ENCODE measurements at places on chromosomes 16 and 17.

- no peak for DNase-seq
Measured at GRCh38 chr17:13337864-13338371, 263.8 kb downstream of the HS3ST3A1 start.

DNA sequence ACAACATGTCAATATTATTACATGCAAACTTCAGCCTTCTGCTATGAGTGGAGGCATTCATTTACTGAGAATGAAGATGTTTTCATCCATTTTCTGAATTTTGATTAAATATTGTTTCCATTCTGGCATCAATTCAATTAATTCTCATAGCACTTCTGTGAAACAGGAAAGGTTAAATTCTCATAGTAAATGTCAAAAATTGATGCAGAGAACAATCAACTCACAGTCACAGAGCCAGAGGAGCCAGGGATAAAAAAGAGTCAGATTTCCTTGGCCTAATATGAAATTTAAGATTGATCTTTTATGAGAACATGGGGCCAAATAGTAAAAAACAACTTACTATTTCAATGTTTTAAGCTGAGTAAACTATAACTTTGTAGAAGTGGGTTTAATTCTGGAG lies 183.8 kb upstream of the AXIN2 start:
- DNase-seq = no peak

DNA sequence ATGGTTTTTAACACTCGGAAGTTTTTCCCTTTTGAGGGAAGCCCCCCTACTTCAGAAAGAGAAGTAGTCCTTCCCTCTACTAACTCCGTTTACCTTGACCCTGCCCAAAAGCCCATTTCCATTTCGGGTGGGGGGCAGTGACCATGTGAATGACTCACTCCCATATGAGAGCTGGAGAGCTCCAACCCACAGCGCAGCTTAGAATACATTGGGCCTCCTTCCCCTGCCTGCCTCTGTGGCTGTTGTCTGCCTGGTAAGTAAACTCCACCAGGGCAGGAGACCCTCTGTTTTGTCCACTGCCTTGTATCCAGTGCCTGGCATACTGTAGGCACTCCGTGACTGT lies 985 bp downstream of the SGSM2 start:
- no peak for DNase-seq

GRCh38 chr16:46753015-46753414 lies 4.9 kb upstream of the MYLK3 start:
- DNase-seq = no peak

DNA sequence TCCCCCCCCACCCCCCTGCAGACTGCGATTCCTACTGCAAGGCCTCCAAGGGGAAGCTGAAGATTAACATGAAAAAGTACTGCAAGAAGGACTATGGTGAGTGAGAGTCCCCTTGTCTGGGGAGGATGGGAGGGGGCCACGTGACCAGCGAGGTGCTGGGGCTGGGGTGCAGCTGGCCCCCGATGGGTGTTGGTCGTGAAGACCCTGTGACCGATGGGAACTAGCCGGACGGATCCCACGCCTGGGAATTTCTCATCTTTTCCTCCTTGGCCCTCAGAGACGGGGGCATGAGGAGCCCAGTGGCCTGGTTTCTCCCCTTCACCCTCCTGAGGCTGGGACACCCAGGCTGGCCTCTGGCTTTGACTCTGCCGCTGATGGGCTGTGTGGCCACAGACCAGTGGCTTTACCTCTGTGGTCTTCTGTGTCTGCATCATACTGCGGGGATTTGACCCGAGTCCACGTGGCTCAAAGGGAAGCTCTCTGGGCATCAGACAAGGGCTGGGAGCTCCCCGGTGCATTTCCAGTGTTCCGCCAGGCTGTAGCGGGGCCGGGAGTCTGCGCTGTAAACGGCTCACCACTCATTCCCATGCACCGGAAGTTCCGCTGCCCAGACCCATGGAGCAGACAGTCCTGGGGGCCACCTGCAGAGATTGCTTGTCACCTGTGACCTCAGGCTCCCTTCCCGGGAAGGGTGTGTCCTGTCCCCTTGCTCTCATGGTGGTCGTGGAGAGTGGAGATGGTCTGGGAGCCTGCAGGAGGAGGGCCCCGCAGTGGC lies 200.0 kb downstream of the NTN1 start:
- no peak for DNase-seq

DNA sequence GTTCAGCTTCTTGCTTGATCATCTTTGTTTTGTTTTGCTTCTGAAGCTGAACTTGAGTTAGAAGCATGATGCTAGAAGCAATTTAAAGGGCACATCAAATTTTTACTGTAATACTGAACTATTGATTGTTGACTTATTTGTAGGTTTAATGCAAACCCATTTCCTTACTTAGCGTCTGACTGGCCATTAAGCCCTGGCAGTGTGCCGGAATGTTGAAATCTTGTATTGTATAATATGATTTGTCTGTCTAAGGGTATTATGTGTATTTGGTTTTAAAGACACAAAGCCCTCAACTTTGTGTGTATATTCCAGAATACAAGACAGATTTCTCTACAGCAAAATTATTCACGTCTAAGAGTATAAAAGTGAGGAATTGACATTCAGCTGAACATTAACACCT lies 39.7 kb downstream of the NUP93 start:
- DNase-seq = no peak

GRCh38 chr17:63826468-63827001 lies 696 bp upstream of the PSMC5 start:
- no peak for DNase-seq
